ENCODE measurements at places on chromosomes 16 and 17.

GRCh38 chr16:2288726-2289125 is 20.8 kb upstream of the RNPS1 start:
- DNase-seq: no peak

DNA sequence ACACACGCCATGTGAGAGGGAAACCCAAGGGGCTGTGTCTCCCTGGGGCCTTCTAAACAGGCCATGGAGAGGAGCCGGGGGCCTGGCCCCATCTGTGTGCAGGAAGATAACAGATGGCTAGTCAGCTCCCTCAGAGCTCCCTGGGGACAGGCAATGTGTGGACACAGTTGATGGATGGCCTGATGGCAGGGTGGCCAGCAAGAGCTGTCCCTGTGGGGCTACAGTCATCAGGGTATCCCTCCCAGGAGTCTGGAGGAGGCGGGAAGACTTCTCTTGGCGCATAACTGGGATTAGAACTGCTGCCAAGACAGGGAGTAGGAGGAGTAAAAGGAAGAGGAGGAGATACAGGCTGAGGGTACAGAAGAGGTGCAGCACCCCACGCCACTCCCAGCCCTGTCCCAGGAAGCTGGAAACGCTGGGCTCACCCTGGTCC is 17.3 kb downstream of the MYO18A start:
- DNase-seq: no peak

DNA sequence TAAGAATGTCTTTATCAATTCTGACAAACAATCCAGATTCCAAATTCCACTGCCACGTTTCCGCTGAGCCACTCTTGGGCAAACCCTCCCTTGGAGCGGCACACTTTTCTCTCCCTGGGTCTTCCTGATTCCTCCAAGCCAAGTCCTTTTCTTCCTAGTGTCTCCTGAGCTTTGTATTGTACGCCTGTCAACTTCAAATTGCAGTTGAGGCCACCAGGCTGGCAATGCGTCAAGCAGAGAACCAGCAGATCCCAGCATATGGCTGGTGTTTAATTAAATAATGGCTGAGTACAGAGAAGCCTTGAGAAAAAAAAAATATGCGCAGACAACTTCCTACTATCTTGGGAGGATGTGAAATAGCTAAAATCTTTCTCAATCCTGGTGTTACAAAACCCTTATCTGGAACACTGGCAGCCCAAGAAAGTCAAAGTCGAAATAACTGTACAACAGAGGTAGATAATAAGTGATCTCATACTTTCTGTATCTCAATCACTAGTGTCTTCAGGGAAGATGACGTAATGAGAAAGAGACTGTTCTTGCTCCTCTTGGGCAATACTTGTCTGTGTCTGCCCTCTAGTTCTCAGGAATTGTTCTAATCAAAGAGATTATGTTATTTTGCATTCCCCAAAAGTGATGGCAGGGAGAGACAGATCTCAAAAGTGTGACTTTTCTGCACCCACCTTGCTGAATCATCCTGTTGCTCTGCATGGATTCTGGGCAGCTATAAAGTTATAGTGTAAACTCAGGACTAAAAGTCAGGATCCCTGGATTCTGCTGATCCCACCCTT is 15.0 kb downstream of the SMIM36 start:
- no peak for DNase-seq

- no peak for DNase-seq
Measured at GRCh38 chr17:50164697-50164988, 1.2 kb upstream of the SGCA start.

GRCh38 chr17:75325348-75325747 is 36.1 kb upstream of the SLC25A19 start:
- DNase-seq: no peak

GRCh38 chr16:48481772-48482171 is 96.6 kb upstream of the SIAH1 start:
- no peak for DNase-seq

DNA sequence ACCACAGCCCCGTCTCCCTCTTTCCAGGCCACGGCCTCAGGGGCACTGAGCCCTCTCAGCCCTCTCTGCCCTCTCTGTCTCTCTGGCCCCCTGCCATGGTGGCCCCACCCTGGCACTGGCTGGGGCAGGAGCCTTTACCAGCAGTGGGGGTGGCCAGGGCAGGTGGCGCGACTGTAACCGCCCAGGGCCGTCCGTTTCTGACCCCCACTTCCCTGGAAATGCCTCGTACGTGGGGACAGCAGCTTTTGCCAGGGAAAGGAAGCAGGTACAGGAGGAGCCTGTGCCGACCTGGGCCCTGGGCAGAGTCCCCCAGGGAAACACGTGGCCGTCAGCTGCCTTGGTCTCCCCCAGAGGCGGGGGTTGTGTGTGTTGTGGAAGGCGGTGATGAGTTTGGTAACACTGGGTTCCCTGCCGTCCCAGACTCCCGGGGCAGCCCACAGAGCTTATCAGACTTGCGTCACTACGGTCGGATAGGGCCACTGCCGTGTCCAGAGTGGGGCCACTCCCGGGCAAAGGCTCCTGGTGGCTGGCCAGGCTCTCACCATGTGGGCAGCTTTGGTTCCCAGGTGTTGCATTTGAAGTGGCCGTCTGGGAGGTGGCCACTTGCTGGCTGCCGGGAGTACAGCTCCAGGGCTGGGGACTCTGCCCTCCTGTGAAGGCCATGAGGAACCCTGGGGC is 249.3 kb upstream of the CIBAR2 start:
- no peak for DNase-seq

DNA sequence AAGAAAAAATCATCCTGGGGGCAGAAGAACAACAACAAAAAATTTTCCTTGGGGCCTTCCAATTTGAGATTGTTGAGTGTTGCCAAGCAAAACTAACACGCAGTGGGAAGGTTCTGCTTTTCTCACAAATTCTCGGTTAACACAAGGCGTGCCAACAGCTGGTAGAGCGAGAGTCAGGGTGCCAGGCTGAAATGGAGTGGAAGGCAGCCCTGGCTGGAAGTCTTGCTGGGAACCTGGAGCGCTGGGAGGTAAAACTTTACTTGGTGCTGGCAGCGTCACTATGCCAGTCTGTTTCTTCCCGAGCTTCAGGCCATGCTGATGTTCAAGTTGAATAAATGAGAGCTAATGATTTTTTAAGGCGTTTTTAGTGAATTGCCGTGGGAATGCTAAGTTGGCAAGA is 189.4 kb downstream of the WWOX start:
- DNase-seq: no peak

GRCh38 chr16:71885261-71885650 is 1.3 kb upstream of the ZNF821 start:
- no peak for DNase-seq

GRCh38 chr17:55246583-55246982 is 18.2 kb upstream of the HLF start:
- no peak for DNase-seq

DNA sequence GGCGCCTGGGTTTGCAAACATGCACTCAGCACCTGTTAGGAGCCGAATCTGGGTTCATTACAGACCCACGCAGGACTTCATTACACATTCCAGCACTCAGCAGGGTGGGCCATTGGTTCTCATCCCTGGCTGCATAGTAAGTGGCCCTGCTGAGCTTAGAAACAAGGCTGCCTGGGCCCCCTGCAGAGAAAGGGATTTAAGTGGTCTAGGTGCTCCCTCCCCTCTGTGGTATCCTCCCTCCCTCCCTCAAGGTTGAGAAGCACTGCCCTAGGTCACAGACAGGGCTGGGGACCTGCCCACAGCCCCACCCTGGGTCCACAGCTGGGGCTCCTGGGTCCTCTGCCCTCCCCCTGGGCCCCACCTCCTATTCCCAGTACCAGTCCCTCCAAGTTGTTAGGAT is 28.3 kb downstream of the WNT3 start:
- no peak for DNase-seq

DNA sequence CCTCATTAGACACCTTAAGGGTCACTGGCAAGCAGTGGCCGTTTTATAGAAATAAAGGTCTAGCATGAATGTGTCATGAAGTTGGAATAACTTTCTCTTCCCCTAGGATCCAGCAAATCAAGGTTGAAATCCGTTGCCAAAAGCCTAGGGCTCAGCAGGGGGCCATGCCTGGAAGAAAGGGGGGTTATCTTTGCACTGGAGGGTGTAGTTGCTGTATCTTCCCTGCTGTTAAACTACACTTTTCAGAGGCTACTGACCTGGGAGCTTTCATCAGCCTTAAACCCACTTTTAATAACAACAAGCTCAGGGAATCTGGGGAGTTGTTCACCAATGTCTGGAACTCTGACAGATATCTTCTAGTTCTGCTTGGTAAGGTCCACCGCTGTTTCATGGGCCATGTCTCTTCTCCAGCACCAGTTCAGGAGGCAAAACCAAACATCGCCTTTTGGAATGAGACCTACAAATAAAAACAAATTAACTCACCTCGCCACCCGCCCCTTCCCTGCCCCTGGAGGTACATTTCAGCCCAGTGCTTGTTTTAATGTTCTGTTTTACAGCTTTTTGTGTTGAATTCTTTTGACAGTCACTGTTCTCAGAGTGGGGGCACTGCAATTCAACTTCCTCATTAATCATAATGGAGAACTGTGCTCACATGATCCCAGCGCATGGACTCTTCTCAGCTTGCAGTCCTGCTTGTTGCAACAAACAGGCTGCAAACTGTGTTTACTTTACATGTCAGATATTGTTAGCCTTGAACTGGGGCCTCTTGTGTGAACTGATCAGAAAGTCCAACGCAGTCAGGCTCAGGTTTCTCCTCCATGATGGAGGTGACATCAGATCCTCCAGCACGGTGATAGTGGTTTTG is 508.7 kb downstream of the KCNJ2 start:
- no peak for DNase-seq
